ENCODE measurements at places on chromosomes 11 and 22. TPM values are rescaled to one million over a fixed set of nuclear protein-coding genes. Genes with fewer than 3 reads are reported as not detected.

GLB1L2 gene
- 11.6 TPM for total RNA-seq

PLEKHB1 gene
- total RNA-seq: not detected

GNG3 gene
- total RNA-seq: not detected

ZDHHC13 gene
- 14.7 TPM for total RNA-seq

APOL5 gene
- not detected for total RNA-seq

GGA1 gene
- 13.8 TPM for total RNA-seq

DNAJB7 gene
- not detected for total RNA-seq

OVOL1 gene
- not detected for total RNA-seq

OR4C5 gene
- not detected for total RNA-seq

MUC5AC gene
- not detected for total RNA-seq

SLC22A25 gene
- not detected for total RNA-seq

EMSY gene
- total RNA-seq: 19.9 TPM

FAU gene
- 283 TPM for total RNA-seq

SYT7 gene
- 9.9 TPM for total RNA-seq

CHEK2 gene
- 38.6 TPM for total RNA-seq

CRACR2B gene
- total RNA-seq: not detected

RASD2 gene
- 0.56 TPM for total RNA-seq

GPR83 gene
- total RNA-seq: not detected

KLHL35 gene
- total RNA-seq: 0.12 TPM

POU2F3 gene
- total RNA-seq: not detected

KMT2A gene
- 11.9 TPM for total RNA-seq

TRIM51 gene
- total RNA-seq: not detected

HBB gene
- not detected for total RNA-seq

C11orf91 gene
- total RNA-seq: not detected

MPEG1 gene
- total RNA-seq: not detected

VSIG10L2 gene
- not detected for total RNA-seq

DCPS gene
- 27.9 TPM for total RNA-seq

MYRF gene
- 1.9 TPM for total RNA-seq

ADM2 gene
- total RNA-seq: 6.9 TPM

GLYATL1B gene
- total RNA-seq: not detected

TSSK2 gene
- not detected for total RNA-seq

GGTLC3 gene
- not detected for total RNA-seq

AQP11 gene
- not detected for total RNA-seq

DRD4 gene
- total RNA-seq: not detected

OMP gene
- not detected for total RNA-seq

GRM5 gene
- not detected for total RNA-seq

WBP2NL gene
- 20.9 TPM for total RNA-seq

SLC6A5 gene
- not detected for total RNA-seq
